Mesenchymal stem cell (in vitro differentiated cells and primary cell): ENCODE measurements at places on chromosomes 6 and 20.

GRCh38 chr20:38278763-38279162 lies 18.2 kb upstream of the KIAA1755 start:
- peak; percentile 22 for DNase-seq
- H3K4me3 ChIP-seq: no peak overlapping the region
- no peaks in the 10 kb centered on the region for H3K27me3 ChIP-seq

GRCh38 chr20:35150846-35151579 lies 3.9 kb upstream of the EDEM2 start:
- H3K4me3 ChIP-seq: peak overlapping the region; percentile 32
- H3K27ac ChIP-seq: no peak overlapping the region
- no peaks in the 10 kb centered on the region for H3K27me3 ChIP-seq
- H3K4me1 ChIP-seq: peaks cover 2% of the 10 kb centered on the region

DNA sequence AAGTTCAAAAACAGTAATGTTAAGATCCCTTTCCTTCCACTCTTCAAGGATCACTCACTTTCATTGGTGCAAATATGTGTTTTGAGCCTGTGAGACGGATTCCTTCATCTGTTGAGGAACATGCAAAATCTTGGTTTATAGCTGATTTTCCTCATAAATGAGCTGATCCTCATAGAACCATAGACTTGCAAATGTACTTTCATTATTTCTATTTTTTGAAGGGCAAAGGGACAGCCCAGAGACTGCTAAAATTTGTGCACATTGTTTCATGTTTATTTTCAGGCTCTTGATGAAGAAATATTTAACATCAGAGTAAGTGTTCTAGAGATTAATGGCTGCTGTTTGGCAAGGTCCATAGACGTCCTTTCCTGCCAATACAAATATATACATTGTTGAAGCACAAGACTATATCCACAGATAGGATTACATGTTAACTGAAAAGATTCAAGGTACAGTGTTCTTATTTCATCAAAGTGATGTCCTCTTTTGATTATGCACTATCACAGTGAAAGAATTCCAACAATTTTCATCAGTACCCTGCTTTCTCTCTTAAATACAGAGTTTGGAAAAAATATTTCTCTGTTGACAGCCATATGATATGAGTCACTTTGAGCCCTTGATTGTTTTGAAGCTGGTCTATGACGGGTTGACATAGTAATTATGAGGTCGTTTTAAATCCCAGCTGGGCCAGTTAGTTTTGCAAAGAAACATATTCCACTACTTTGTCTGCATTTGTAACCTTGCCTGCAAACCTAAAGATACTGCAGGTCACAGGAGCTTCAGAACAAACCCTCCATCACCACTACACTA lies 95.7 kb downstream of the FILIP1 start:
- no peak overlapping the region for H3K27ac ChIP-seq
- no peak for DNase-seq
- H3K36me3 ChIP-seq: no peaks in the 10 kb centered on the region
- H3K4me1 ChIP-seq: no peaks in the 10 kb centered on the region
- H3K4me3 ChIP-seq: no peak overlapping the region
- H3K27me3 ChIP-seq: no peaks in the 10 kb centered on the region

- H3K27me3 ChIP-seq: no peaks in the 10 kb centered on the region
- H3K4me1 ChIP-seq: peaks cover 3% of the 10 kb centered on the region
- DNase-seq: no peak
- H3K36me3 ChIP-seq: peaks cover 14% of the 10 kb centered on the region
- no peak overlapping the region for H3K4me3 ChIP-seq
These were observed 41.3 kb downstream of the WASF1 start for GRCh38 chr6:110137924-110138887.

GRCh38 chr20:9099372-9099771 lies 30.5 kb downstream of the PLCB4 start:
- no peak for DNase-seq
- no peak overlapping the region for H3K27ac ChIP-seq
- no peak overlapping the region for H3K4me3 ChIP-seq

DNA sequence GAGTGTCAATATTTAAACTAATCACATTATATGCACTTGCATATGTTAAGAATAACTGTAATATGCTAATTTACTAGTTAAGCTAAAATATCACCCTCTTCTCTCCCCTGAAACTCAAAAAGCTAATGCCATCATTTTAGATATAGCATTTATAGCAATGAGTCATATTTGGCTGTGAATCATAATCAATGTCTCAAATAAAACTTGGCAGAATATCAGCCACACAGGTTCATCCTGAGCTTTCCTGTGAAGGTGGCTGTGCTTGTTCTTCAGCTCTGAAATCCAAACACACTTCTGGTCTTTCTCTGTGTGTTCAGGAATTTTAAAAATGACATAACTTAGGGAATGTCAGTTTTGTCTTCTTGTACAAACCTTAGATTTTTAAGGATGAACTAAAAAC lies 12.8 kb upstream of the PNRC1 start:
- H3K4me1 ChIP-seq: no peaks in the 10 kb centered on the region
- H3K4me3 ChIP-seq: no peak overlapping the region
- H3K36me3 ChIP-seq: no peaks in the 10 kb centered on the region
- DNase-seq: no peak

DNA sequence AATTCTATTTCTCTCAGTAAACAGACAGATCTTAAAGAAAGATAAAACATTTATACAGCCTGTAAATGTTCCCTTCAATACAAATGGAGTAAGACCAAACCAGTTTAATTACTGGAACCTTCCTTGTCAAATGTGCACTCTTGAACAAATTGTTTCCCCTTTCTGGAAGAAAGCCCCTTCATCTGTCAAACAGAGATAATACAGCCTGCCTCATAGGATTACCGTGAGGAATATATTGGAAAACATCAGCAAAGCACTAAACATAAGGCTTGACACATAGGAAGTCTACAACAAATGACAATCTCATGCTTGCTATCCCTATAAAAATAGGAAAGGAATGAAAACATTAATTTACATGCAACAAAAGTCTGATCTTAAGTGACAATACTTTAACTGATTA lies 173.8 kb downstream of the PTPRK start:
- no peak overlapping the region for H3K4me3 ChIP-seq
- no peaks in the 10 kb centered on the region for H3K27me3 ChIP-seq
- H3K36me3 ChIP-seq: no peaks in the 10 kb centered on the region
- no peaks in the 10 kb centered on the region for H3K4me1 ChIP-seq

GRCh38 chr6:52435345-52435744 lies 15.2 kb downstream of the EFHC1 start:
- no peak overlapping the region for H3K27ac ChIP-seq
- H3K36me3 ChIP-seq: peaks cover 33% of the 10 kb centered on the region
- no peak for DNase-seq
- no peak overlapping the region for H3K4me3 ChIP-seq

GRCh38 chr20:48626226-48626937 lies 201.4 kb downstream of the PREX1 start:
- no peaks in the 10 kb centered on the region for H3K27me3 ChIP-seq
- no peak overlapping the region for H3K27ac ChIP-seq
- no peak overlapping the region for H3K4me3 ChIP-seq
- peaks cover 5% of the 10 kb centered on the region for H3K4me1 ChIP-seq
- DNase-seq: peak; percentile 41
- no peaks in the 10 kb centered on the region for H3K36me3 ChIP-seq

DNA sequence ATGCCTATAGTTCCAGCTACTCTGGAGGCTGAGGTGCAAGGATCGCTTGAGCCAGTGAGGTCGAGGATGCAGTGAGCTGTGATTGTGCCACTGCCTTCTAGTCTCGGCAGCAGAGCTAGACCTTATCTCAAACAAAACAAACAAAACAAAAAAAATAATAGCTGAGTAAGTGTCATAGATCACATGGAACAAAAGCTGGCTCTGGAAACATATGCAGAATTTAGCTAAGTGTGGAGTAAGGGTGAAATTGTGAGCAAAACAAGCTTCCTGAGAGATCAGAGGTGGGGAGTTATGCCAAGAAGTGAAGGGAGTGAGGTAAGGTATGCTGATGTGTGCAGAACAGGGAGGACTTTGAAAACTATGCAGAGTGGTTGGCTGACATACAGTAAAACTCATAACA lies 18.7 kb downstream of the SGK1 start:
- peak; percentile 53 for DNase-seq
- H3K27ac ChIP-seq: no peak overlapping the region
- H3K4me1 ChIP-seq: peaks cover 8% of the 10 kb centered on the region

DNA sequence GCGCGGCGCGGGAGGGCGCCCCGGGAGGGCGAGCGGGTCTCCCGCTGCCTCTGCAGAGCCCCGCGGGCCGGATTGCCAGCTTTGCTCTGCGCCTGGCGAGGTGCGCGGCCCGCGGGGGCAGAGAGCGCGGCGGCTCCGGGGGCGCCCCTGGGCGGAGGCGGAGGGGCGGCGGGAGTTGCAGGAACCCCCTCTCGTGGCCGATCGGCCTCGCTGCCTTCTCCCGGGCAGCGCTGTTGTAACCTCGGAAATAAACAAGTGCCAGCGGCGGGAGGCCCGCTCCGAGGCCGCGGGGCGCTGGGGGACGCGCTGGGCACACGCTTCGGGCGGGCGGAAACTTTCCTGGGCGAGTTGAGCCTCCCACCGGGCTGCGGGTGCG lies 1.2 kb downstream of the CDH4 start:
- H3K27ac ChIP-seq: no peak overlapping the region
- DNase-seq: peak; percentile 65
- peaks cover 48% of the 10 kb centered on the region for H3K27me3 ChIP-seq
- peak overlapping the region; percentile 66 for H3K4me3 ChIP-seq
- H3K4me1 ChIP-seq: peaks cover 19% of the 10 kb centered on the region

GRCh38 chr20:23226612-23227265 lies 123.9 kb upstream of the NXT1 start:
- peaks cover 5% of the 10 kb centered on the region for H3K4me1 ChIP-seq
- H3K27ac ChIP-seq: no peak overlapping the region
- DNase-seq: peak; percentile 86

- H3K36me3 ChIP-seq: no peaks in the 10 kb centered on the region
- H3K4me1 ChIP-seq: peaks cover 7% of the 10 kb centered on the region
- DNase-seq: peak; percentile 22
- no peak overlapping the region for H3K27ac ChIP-seq
- H3K4me3 ChIP-seq: no peak overlapping the region
These were observed 183.3 kb downstream of the FOXC1 start for GRCh38 chr6:1792989-1793388.

GRCh38 chr6:85677234-85677956 lies 34.7 kb upstream of the SYNCRIP start:
- no peaks in the 10 kb centered on the region for H3K27me3 ChIP-seq
- peaks cover 2% of the 10 kb centered on the region for H3K4me1 ChIP-seq
- peak overlapping the region; percentile 41 for H3K4me3 ChIP-seq
- no peak overlapping the region for H3K27ac ChIP-seq
- DNase-seq: peak; percentile 79

DNA sequence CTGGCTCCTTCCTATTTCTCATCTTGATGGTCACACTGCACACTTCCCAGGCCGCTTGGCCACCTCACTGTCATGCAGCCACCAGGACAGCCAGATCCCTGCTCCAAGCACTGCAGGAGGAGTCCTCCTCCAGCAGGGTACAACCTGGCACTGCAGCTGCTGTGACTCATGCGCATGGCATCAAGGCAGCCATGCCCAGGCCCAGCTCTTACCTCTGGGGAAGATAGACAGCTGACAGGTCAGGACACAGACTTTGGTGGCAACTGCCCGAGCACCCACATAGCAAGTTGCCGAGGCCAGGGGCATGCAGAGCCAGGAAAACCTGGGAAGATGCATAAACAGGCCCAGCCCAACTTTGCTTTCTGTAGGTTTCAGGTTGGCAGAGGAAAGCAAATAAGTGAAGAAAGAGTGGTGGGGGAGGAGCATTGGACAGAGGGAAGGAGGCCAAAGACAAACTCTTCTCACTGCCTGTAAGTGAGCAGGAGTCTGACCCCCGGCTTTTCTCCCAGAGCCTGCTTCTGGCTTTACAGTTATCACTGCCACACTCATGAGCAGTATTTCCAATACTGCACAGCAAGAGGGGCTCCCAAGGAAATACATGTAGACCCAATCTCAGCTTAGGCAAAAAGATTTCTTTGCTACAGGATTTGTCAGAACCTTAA lies 38.8 kb downstream of the SLC22A3 start:
- H3K36me3 ChIP-seq: no peaks in the 10 kb centered on the region
- H3K27ac ChIP-seq: no peak overlapping the region
- peaks cover 14% of the 10 kb centered on the region for H3K4me1 ChIP-seq
- DNase-seq: no peak

DNA sequence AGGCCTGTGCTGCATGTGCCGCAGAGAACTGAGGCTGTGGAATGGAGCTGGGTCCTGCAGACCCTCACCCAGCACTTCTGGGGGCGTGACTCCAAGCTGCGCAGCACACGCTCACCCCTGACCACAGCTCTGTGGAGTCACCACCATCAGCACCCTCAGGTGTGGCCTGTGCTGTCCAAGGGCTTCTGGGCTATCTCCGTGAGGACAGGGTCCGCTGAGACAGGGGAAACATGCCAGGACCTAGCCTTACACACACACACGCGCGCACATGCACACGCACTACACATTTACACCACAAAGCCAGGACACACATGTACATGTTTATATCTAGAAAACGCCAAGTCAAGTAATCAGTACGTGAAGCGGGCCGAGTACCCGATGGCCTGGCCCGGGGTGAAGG lies 26.8 kb upstream of the TCFL5 start:
- no peak for DNase-seq
- peaks cover 84% of the 10 kb centered on the region for H3K36me3 ChIP-seq
- H3K27ac ChIP-seq: peak overlapping the region; percentile 79
- H3K4me1 ChIP-seq: peaks cover 30% of the 10 kb centered on the region

DNA sequence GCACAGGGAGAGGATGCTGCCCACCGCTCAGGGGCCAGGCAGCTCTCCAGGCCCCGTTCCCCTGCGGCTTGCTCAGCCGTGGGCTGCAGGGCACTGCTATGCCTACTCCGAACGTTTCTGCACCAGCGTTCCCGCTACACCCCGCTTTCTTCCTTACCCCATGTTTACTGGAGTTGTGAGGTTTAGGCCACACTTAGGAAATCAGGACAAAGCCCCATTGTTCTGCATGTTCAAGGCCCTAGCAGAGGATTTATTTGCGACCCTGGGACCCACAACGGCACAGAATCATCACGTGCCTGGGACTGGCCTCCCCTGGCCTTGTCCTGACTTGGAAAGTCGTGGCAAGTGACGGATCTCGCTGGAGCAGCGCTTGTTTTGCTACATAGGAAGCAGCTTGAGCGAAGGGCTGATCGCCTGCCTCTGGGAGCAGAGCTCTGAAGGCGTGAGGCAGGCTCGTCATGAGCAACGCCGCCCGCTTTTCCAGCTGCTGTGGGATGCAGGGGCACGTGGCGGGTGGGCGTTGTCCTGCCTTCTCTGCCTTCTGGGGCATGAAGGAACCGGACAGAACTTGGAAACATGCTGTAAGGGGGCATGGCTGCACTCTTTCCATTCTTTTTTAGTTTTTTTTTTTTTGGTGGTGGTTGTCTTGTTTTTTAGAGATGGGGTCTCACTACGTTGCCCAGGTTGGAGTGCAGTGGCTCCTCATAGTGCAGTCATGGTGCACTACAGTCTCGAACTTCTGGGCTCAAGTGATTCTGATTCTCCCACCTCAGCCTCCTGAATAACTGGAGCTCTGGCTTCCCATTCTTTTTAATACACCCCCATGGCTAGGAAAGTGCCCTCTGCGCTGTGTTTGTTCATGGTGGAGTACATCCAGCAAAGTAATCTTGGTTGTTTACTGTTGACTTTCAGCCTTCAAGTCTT lies 14.6 kb upstream of the TMEM181 start:
- H3K4me1 ChIP-seq: no peaks in the 10 kb centered on the region
- H3K36me3 ChIP-seq: no peaks in the 10 kb centered on the region
- H3K27ac ChIP-seq: no peak overlapping the region
- no peak overlapping the region for H3K4me3 ChIP-seq
- DNase-seq: no peak
- H3K27me3 ChIP-seq: peaks cover 15% of the 10 kb centered on the region
